ENCODE measurements at places on chromosomes 1 and 21. TPM values are rescaled to one million over a fixed set of nuclear protein-coding genes. Genes with fewer than 3 reads are reported as not detected.
A peak's percentile ranks its signal among the peaks of the same experiment; 100 is the strongest.

The LDLRAD1 gene
- not detected for total RNA-seq

GRCh38 chr1:43689289-43689688 lies 18.0 kb upstream of the ST3GAL3 start:
- H3K27ac ChIP-seq: no peak overlapping the region
- peaks cover 75% of the 10 kb centered on the region for H3K36me3 ChIP-seq
- no peaks in the 10 kb centered on the region for H3K27me3 ChIP-seq
- H3K4me3 ChIP-seq: no peak overlapping the region

DNA sequence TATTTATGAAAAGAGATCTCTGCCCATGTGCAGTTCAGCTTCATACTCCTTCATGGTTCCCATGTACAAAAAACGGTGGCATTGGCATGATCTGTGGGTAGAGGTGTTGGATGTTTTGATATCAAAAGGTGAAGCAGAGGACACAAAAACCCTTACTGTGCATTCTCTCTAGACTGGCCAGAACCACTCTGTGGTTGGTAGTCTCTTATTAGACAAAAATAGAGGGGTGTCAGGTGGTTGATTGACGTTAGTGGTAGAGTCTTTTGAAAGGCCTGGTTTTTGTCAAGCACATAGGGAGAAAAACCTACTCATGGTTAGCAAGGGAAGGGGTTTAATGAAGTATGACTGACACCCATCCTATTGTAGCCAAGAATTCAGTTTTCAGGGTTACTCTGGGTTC lies 400.0 kb upstream of the TMPRSS15 start:
- no peak for DNase-seq
- no peak overlapping the region for H3K27ac ChIP-seq
- H3K4me3 ChIP-seq: no peak overlapping the region
- H3K27me3 ChIP-seq: no peaks in the 10 kb centered on the region

GRCh38 chr1:55997536-55997935 lies 581.8 kb downstream of the PLPP3 start:
- no peaks in the 10 kb centered on the region for H3K36me3 ChIP-seq
- no peak overlapping the region for H3K4me3 ChIP-seq
- no peak for DNase-seq
- H3K4me1 ChIP-seq: no peaks in the 10 kb centered on the region
- H3K27ac ChIP-seq: no peak overlapping the region
- H3K27me3 ChIP-seq: no peaks in the 10 kb centered on the region

- peak; percentile 47 for DNase-seq
- no peaks in the 10 kb centered on the region for H3K36me3 ChIP-seq
- H3K27me3 ChIP-seq: no peaks in the 10 kb centered on the region
- H3K27ac ChIP-seq: peak overlapping the region; percentile 94
- peaks cover 51% of the 10 kb centered on the region for H3K4me1 ChIP-seq
Observed at GRCh38 chr1:28249013-28249865, 10.1 kb upstream of the SESN2 start.

- no peak overlapping the region for H3K4me3 ChIP-seq
- no peak for DNase-seq
- H3K36me3 ChIP-seq: no peaks in the 10 kb centered on the region
- peaks cover 12% of the 10 kb centered on the region for H3K27me3 ChIP-seq
- H3K4me1 ChIP-seq: peaks cover 11% of the 10 kb centered on the region
Observed at GRCh38 chr21:45969921-45970673, 11.5 kb upstream of the COL6A1 start.

DNA sequence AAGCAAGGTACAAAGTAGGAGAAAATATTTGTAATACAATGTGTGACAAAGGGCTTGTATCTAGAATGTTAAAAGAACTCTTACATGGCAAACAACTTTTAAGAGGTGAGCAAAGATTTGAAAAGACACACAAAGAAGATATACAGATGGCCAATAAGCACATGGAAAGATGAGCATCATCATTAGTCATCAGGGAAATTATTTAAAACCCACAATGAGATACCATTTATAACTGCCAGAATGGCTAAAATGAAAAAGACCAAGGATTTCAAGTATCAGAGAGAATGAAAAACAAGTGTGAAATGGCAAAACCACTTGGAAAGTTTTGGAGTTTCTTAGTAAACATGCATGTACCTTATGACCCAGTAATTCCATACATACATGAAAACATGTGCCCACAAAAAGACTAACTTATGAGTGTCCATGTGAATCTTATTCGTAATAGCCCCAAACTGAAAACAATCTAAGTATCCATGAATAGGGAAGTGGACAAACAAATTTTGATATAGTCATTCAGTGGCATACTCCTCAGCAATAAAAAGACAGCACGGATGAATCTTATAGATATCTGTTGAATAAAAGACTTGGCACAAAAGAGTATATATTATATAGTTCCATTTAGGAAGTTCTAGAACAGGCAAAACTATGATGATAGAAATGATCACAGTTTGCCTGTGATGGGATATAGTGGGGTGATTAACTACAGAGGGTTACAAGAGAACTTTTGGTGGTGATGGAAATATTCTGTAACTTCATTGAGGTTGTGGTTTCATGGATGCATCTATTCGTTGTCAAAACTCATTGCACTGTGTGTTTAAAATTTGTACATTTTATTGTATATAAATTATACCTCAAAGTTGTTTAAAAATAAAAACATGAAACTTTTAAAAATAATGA lies 82.0 kb downstream of the DISP1 start:
- peak overlapping the region; percentile 51 for H3K27ac ChIP-seq
- no peak for DNase-seq
- H3K27me3 ChIP-seq: no peaks in the 10 kb centered on the region
- H3K4me1 ChIP-seq: peaks cover 14% of the 10 kb centered on the region
- H3K36me3 ChIP-seq: no peaks in the 10 kb centered on the region

DNA sequence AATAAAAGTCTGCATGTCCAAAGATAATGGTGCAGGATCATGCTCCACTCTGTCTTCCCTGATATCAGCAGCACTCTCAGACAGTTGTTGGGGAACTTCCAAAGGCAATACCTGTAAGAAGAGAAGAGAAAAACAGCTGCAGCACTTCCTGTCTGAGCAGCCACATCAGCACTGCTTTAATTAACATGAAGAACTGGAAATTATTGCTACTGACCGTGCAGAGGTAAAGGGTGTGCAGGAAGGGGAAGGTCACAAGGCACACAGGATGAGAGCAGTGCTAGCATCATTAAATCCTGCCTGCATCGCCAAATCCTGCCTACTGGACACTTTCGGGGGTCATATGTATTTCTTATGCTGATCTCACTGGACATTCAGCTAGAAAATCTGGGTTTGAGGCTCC lies 379.0 kb downstream of the LMX1A start:
- H3K4me1 ChIP-seq: no peaks in the 10 kb centered on the region
- no peak overlapping the region for H3K4me3 ChIP-seq
- no peak overlapping the region for H3K27ac ChIP-seq
- H3K27me3 ChIP-seq: no peaks in the 10 kb centered on the region
- H3K36me3 ChIP-seq: no peaks in the 10 kb centered on the region

All from activated CD8-positive, alpha-beta T cell treated with anti-CD3 and anti-CD28 coated beads, Interleukin-2, amount 10 ng/mL, durations not matched to agents 7 days and 5 days (primary cell).